ENCODE measurements at places on chromosomes 6 and 20. TPM values are rescaled to one million over a fixed set of nuclear protein-coding genes. Genes with fewer than 3 reads are reported as not detected.

The COL12A1 gene
- 5.1 TPM for total RNA-seq

The SENP6 gene
- total RNA-seq, result 27.9 TPM

The ALDH8A1 gene
- 0.16 TPM for total RNA-seq

The PAK5 gene
- total RNA-seq, result not detected
